ENCODE measurements at places on chromosomes 5 and 9.

DNA sequence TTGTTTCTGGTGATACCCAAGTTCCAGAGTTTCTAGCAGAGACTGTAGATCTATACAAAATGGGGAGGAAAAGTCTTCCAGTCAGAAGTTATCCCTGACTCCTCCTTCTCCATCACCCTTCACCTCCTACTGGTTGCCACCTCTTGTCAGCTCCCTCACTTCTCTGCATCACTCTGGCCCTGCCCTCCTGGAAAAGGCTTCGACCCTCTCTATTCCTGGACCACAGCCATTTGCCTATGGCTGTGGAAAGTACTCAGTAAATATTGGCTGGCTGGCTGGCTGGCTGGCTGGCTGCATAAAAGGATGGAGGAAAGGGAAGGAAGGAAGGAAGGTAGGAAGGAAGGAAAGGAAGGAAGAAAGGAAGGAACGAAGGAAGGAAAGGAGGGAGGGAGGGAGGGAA lies 32.7 kb upstream of the ABCA1 start:
- no peak for DNase-seq

- DNase-seq, result no peak
These were observed 36.2 kb downstream of the DDX46 start for GRCh38 chr5:134794819-134795218.

GRCh38 chr5:57455511-57456455 lies 26.8 kb downstream of the ACTBL2 start:
- DNase-seq, result no peak

DNA sequence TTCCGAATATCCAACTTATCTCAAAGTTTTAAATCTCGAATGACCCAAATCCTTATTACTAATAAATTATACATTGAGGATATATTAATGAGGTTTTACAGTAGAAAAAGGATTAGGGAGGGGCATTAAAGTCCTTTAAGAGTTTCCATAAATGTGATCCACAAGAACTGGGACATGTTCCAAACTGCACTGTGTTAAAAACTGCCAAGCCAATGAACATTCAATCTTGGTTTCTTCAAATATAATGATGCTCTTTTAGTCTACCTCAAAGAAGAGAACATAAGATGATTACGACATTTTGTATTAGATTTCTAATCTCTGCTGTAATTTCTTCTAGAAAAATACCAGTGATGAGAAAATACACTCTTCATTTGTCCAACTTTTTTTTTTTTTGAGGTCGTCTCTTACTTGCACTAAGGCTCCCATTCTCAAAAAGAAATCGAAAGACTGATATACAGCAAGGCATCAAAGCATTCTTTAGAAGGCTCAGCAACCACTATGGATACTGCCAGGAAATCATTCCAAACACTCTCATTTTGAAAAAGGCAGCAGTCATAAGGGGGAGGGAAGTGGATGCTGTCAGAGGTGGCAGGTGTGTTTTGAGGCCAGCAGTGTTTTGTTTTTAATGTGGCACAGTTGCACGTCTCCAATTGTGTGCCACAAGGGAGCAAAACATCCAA lies 1.7 kb downstream of the PTAR1 start:
- DNase-seq, result no peak

- no peak for DNase-seq
These were observed 2.3 kb downstream of the MAN2A1 start for GRCh38 chr5:109691996-109692395.

DNA sequence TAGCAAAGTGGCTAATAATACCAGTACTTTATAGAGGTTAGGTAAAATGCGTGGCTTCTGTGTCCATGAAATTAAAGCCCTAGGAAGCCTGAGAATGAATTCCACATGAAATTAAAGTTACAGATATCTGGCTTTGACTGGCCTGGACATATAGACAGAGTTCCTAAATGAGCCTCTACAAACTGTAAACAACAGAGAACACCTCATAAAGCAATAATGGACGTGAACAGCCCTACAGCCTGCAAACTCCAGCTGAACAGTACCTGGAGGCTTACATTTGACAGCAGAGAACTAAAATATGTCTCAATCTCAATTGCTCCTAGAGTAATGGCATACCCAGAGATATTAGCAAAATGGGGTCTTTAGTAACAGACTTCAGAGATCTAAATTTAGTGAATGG lies 28.7 kb downstream of the GOLPH3 start:
- no peak for DNase-seq

DNA sequence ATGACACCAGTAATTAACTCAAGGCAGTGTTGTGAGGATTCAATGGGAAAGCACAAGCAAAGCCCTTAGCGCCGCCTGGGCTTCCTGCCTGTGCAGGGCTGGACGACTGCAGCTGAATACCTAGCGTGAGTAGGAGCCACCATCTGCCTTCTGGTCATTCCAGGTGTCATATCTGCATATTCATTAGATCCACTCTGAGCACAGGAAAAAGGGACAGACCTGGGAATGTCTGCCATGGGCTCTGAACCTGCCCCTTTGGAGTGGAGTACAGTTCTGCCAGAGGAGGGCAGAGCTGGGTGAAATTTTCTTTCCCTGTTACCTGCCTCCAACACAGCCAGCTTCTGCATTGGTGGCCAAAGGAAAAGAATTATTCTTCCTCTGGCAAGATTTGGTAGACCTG lies 298.8 kb downstream of the NSG2 start:
- no peak for DNase-seq

DNA sequence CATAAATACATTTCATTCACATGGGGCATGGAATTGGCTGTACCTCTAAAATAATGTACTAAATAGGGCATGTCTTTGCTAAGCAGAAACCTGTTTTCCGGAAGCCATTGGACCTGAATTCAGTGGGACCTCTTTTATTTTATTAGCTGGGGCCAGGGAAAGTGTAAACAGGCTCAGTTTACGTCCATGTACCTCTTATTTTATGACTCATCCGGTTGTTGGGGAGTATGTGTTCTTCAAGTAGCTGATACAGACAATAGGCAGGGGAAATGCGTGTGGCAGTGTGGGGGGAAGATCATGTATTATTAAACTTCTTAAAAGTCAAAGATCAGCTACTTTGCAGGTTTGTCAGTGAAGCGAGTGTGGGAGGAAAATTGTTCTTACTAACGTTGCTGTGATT lies 1.4 kb upstream of the GDNF start:
- DNase-seq, result no peak

GRCh38 chr5:181130832-181131496 lies at the start of gene OR2V1:
Gene OR2V1 (minus strand): TSS chr5:181131169. CDS start chr5:181125304, 5,865 bp downstream.
- DNase-seq, result no peak

DNA sequence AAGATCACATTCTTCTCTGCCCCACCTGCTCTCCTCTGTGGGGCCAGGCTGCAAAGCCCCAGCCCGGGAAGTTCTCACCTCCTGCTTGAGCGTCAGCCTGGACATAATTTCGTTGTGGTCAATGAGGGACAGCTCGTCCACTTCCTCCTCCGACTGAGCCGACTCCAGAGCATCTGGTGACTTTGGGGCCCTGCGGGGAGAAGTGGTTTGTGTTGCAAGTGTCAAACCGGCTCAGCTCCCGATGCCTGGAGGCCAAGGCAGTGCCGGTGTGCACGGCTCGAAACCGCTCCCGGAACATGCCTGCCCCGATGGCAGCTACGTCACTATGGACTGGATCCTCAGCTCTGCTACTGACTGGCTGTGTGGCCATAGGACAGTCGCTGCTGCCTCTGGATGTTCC lies 52.8 kb downstream of the PRRT1B start:
- DNase-seq, result no peak

DNA sequence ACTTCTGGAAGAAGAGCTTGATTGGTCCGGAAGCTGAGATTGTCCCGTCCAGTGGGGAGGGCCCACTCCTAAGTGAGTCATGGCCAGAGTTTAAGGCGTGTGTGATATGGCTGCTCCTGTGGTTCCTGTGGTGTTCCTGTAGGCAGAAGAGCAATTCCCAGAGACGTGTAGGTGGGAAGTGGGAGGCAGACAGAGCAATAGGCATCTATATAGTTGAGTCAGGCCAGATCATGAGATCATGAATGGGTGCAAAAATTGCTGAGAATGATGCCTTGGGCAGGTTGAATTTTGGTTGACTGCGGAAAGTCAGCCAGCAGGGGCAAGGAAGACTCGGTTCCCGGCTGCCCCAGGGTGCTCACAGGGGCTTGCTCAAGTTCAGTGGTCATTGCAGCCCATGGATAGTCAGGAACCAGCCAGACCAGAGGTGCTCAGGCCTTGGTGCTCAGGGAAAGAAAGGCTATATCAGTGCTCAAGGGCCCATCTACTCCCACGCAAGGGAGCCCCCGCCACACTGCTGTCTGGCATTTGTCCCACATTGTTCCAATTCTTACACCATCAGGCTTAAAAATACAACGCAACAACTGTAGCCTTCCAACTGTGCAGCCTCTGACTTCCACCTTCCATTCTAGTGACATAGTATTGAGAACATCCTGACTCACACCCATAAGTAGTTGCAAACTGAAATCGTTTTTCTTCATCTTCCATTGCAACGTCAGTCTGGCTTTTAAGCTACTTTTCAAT lies 21.0 kb upstream of the GSN start:
- no peak for DNase-seq

DNA sequence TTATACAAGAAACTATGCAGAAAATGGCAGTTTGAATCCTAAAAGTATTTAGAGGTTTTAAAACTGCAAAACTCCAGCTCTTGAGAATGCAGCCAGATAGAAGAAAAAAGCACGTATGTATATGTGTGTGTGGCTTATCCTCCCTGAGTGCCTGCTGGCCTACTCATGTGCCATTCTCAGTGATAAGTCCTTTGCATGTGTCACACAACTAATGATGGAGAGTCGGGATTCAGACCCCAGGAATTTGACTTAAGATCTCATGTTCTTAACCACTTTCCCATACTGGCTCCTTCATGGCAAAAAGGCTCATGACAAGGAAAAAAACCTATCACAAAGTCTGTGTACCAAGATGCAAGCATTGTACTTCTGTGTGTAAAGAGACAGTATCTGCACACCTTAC lies 26.6 kb downstream of the SMARCA2 start:
- DNase-seq, result no peak

DNA sequence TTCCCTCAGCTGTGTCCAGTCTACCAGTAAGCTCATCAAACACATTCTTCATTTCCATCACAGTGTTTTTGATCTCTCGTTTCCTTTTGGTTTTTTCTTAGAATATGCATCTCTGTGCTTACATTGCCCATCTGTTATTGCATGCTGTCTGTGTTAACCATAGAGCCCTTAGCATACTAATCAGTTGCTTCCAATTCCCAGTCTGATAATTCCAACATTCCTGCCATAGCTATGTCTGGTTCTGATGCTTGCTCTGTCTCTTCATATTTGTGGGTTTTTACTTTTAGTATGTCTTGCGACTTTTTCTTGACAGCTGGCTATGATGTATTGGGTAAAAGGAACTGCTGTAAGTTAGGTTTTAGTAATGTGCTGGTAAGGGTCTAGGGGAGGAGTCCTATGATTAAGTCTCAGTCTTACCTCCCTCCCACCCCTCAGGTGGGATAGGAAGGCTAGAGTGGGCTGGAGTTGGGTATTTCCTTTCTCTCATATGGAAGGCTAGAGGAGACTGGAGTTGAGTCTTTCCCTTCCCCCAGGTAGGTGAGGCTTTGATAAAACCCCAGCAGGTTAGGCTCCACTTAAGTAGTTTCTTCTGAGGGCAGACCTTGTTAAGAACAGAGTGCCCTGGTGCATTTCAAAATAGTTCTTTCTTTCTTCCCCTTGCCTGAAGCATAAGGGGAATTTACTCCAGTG lies 99.1 kb upstream of the RASGRF2 start:
- DNase-seq, result no peak

GRCh38 chr9:25117791-25118190 lies 560.5 kb downstream of the TUSC1 start:
- no peak for DNase-seq

DNA sequence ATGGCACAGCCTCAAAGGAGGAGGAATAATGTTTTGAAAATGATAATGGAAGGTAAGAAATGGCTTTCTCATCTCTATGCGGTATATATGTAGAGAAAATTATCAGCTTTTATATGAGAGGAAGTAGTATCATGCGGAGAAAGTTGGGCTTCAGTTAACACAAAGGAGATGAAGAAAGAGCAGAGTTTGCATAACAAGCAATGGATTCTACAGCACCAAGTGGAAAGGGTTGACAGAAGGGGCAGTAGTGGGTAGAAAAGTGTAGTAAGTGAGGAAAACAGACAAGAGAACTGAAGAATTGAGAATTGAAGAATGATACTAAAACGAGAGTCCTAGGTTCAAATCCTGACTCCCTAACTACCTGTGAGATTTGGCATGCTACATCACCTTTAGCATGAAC lies 51.0 kb downstream of the GNG10 start:
- DNase-seq, result no peak

- DNase-seq, result no peak
These were observed 138.9 kb downstream of the RASEF start for GRCh38 chr9:82923912-82924605.

DNA sequence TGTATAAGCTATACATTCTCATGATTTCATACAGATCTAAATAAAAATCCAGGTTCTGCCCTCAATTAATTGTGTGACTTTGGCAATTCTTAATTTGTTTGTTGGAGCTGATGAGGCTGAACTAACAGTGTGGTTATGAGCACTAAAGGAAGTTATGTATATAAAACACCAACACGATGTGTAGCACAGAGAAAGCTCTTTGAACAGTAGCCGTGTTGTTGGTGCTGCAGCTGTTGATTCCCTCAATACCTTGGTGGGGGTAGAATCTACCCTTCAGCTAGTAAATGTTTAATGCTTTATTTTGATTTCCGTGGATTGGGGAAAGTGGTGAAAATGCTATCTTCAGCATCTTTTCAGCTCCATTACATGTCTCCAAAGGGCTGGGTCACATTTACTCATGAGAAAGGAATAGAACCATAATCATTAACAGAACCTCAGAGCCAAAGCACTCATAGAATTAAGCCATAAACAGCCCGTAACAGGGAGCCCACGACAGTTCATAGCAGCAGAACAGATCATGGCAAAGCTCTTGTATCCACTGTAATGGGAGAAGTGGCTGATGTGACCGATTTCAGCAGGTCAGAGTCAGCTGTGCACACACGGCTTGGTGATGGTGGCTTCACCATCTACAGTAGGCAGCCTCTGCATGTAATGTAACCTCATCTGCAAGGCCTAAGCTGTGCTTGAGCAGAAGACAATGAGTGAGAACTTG lies 332.7 kb downstream of the DIRAS2 start:
- no peak for DNase-seq

DNA sequence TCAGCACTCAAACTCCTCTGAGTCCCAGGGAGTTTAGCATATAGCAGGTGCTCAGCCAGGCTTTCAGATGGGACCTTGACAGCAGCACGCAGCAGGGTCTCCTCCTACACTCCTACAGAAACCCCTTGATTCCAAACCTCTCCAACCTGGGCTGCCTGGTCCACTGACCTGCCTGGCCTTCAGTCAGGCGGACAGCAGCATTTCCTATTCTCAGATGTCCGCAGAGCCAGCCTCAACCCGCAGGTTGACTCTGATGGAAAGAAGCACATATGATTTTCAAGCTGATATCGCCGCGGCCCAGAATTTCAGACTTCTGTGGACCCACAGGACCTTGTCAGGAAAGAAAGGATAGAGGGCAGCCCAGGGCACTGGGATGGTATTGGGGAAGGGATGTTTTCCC lies 5.3 kb upstream of the SLC25A48 start:
- no peak for DNase-seq

- DNase-seq, result no peak
These were observed 10.8 kb upstream of the PRRC1 start for GRCh38 chr5:127506616-127507015.

GRCh38 chr5:147508711-147509040 lies 1.2 kb downstream of the DPYSL3 start:
- DNase-seq, result no peak

All from stimulated activated CD8-positive, alpha-beta memory T cell treated with anti-CD3 and anti-CD28 coated beads, Interleukin-2, amount 100 ng/mL, for 1 hour (primary cell).